ENCODE measurements at places on chromosomes 1 and 21. TPM values are rescaled to one million over a fixed set of nuclear protein-coding genes. Genes with fewer than 3 reads are reported as not detected.

Gene ARL8A
- total RNA-seq = 112 TPM

Gene MAP3K21
- total RNA-seq = 1.6 TPM

Gene KRTAP13-4
- total RNA-seq = not detected

Gene SPRR1B
- total RNA-seq = not detected

Gene TSPAN1
- 4.2 TPM for total RNA-seq

Gene SAMD13
- total RNA-seq = 0.76 TPM

Gene DYNLT5
- 9.0 TPM for total RNA-seq

Gene XKR8
- 5.0 TPM for total RNA-seq

Gene HRNR
- total RNA-seq = not detected

All from sciatic nerve (tissue), 2 donors.